PC-3 (cell line): ENCODE measurements at places on chromosomes 7 and 10.
A peak's percentile ranks its signal among the peaks of the same experiment; 100 is the strongest.

- H3K27me3 ChIP-seq, result no peaks in the 10 kb centered on the region
- H3K4me1 ChIP-seq, result peaks cover 18% of the 10 kb centered on the region; the same call in 1 of the 2 replicates
- DNase-seq, result peak; percentile 67
Measured at GRCh38 chr7:40297741-40298311, 163.0 kb downstream of the SUGCT start.

DNA sequence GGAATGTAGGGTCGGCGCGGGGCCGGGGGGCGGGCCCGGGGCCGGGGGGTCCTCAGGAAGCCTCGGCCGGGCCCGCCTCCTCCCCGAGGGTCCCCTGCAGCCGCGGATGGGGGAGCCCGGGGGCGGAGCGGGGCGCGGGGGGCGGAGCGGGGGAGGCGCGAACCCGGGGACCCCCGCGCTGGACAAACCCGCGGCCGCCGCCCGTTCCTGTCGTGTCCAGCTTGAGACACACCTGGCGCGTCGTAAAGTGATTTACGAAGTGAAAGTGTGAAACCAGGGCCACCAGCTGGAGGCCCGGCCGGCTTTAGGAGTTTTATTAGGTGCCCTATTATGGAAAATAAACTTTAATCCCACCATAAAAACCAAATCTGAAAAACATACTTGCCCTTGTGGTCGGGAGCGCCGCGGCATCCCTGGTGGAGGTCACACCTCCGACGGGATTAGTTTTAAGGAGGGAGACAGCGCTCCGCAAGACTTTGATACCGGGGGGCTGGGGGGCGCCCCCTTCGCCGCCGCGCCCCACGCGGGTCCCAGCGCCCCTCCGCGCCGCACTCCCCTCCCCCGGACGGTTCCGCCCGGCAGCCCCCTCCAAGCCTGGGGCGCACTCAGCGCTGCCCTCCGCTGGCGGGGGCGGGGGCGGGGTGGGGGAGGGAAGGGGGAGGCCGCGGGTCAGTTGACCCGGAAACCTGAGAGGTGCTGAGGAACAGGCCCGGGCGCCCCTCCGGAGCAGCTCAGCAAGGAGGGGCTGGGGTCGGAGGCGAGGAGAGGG lies 10.3 kb downstream of the MNX1 start:
- no peak overlapping the region for H3K27ac ChIP-seq
- no peaks in the 10 kb centered on the region for H3K36me3 ChIP-seq
- no peaks in the 10 kb centered on the region for H3K4me1 ChIP-seq
- H3K27me3 ChIP-seq, result peaks cover 31% of the 10 kb centered on the region

DNA sequence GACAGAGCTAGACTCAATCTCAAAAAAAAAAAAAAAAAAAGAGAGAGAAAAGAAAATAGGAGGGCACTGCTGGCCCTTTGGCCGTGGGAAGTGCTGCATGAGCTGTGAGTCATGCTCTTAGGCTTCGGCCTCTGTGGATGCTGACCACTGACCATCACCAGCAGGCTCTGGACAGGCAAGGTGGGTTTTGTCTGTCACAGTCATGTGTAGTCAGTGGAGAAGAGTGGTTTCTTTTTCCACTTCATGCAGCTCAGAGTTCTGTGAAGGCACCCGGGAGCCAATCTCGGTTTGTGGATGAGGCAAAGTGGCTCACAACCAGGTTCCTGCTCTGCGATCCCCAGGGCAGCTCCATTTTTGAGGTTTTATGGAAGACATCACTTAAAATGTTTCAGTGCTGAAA lies 58.1 kb downstream of the PRTFDC1 start:
- H3K4me1 ChIP-seq, result peaks cover 45% of the 10 kb centered on the region
- no peak for DNase-seq
- H3K4me3 ChIP-seq, result no peak overlapping the region
- H3K27me3 ChIP-seq, result no peaks in the 10 kb centered on the region

DNA sequence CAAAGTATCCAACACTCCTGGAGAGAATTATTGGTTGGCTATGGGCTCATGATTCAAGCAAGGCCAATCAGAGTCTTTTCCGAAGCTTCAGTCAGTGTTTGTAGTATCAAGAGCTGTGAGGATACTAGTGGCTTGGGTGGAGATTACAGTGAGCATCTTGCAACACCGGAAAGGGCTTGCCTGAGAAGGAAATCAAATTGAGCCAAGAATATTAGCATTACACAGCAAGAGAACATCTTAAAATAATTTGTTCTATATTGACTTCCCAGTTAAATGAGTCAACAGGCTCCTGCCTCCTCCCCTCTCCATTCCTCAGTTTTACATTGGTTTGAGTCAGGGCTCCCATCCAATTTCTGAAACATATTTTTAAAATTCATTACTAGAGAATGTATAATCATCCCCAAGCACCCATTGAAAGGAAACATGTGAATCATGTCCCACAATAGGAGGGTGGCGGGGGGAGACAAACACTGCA lies 127.4 kb downstream of the ELAPOR2 start:
- peak; percentile 74 for DNase-seq
- no peak overlapping the region for H3K4me3 ChIP-seq
- H3K27me3 ChIP-seq, result no peaks in the 10 kb centered on the region
- H3K27ac ChIP-seq, result peak overlapping the region; percentile 68

GRCh38 chr10:112605063-112605462 lies 158.0 kb downstream of the VTI1A start:
- no peak overlapping the region for H3K4me3 ChIP-seq
- H3K4me1 ChIP-seq, result peaks cover 12% of the 10 kb centered on the region; the same call in 1 of the 2 replicates
- H3K27me3 ChIP-seq, result no peaks in the 10 kb centered on the region
- H3K36me3 ChIP-seq, result no peaks in the 10 kb centered on the region

GRCh38 chr7:100124301-100125230 lies 2.2 kb upstream of the MBLAC1 start:
- no peak overlapping the region for H3K4me3 ChIP-seq
- H3K27me3 ChIP-seq, result no peaks in the 10 kb centered on the region
- no peaks in the 10 kb centered on the region for H3K36me3 ChIP-seq
- no peak overlapping the region for H3K27ac ChIP-seq
- no peak for DNase-seq

- peak overlapping the region; percentile 99 for H3K27ac ChIP-seq
- no peaks in the 10 kb centered on the region for H3K27me3 ChIP-seq
- no peak for DNase-seq
- H3K36me3 ChIP-seq, result peaks cover 23% of the 10 kb centered on the region
- peaks cover 71% of the 10 kb centered on the region for H3K4me1 ChIP-seq
- H3K4me3 ChIP-seq, result peak overlapping the region; percentile 33
Measured at GRCh38 chr7:43647339-43647672, 64.4 kb downstream of the STK17A start.

DNA sequence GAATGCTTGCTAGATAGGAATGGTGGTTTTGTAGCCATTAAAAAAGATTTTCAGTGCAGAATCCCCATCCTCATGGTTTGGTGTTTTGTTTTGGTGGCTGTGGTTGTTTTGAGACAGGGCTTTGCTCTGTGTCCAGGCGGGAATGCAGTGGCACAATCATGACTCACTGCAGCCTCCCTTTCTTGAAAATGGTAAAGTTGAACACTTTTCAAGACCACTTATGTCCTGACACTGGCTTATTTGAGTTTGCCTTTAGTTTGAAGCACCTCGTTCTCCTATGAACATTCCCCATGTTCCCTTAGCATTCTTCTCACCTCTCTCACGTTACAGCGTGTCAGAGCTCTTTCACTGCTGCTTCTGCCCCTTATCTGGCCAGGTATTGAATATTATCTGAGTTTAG lies 140.1 kb downstream of the LRRC4 start:
- peaks cover 30% of the 10 kb centered on the region for H3K36me3 ChIP-seq
- DNase-seq, result no peak
- no peak overlapping the region for H3K4me3 ChIP-seq
- no peaks in the 10 kb centered on the region for H3K27me3 ChIP-seq
- no peak overlapping the region for H3K27ac ChIP-seq

DNA sequence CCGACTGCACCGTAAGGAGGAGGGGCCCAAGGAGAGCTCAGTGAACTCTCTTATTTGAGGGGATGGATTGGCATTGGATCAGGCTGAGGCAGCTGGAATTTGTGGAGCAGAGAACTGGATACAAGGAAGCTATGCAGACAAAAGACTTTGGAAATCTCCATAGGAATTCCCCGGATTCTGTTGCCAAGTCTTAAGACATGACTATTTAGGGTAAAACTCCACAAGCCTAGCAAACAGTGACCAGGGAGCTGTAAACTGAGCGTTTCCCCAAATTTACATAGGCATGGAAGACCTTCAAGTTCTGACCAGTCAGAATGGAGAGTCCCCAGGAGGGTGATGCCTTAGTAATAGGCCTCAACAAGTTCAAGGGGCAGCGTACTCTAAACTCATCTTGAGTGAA lies 82.5 kb upstream of the PCBD1 start:
- no peak for DNase-seq
- no peak overlapping the region for H3K27ac ChIP-seq
- H3K4me3 ChIP-seq, result no peak overlapping the region
- no peaks in the 10 kb centered on the region for H3K36me3 ChIP-seq

DNA sequence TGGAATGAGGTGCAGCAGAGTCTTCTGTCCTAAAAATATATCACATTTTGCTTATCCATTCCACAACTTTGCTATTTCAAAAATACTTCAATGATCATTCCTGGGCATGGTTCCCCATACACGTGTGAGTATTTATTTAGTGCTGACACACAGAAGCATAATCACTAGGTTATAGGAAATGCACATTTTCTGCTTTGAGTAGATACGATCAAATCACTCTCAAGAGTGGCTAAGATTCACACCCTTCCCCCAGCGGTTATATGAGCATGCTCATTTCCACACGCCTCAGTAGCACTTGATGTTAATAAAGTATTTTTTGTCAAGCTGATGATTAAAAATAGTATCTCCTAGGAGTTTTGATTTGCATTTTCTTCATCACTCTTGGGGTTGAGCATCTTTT lies 93.5 kb upstream of the LRRC4 start:
- H3K27ac ChIP-seq, result no peak overlapping the region
- H3K27me3 ChIP-seq, result peaks cover 21% of the 10 kb centered on the region
- no peak for DNase-seq
- H3K4me3 ChIP-seq, result no peak overlapping the region

GRCh38 chr7:45242698-45243097 lies 85.1 kb downstream of the RAMP3 start:
- H3K4me1 ChIP-seq, result peaks cover 30% of the 10 kb centered on the region
- no peak for DNase-seq
- H3K36me3 ChIP-seq, result no peaks in the 10 kb centered on the region
- H3K27ac ChIP-seq, result no peak overlapping the region
- H3K27me3 ChIP-seq, result peaks cover 28% of the 10 kb centered on the region

GRCh38 chr10:76982671-76983070 lies 654.9 kb downstream of the KCNMA1 start:
- no peaks in the 10 kb centered on the region for H3K36me3 ChIP-seq
- H3K4me3 ChIP-seq, result no peak overlapping the region
- no peaks in the 10 kb centered on the region for H3K27me3 ChIP-seq
- peaks cover 18% of the 10 kb centered on the region for H3K4me1 ChIP-seq
- no peak overlapping the region for H3K27ac ChIP-seq

DNA sequence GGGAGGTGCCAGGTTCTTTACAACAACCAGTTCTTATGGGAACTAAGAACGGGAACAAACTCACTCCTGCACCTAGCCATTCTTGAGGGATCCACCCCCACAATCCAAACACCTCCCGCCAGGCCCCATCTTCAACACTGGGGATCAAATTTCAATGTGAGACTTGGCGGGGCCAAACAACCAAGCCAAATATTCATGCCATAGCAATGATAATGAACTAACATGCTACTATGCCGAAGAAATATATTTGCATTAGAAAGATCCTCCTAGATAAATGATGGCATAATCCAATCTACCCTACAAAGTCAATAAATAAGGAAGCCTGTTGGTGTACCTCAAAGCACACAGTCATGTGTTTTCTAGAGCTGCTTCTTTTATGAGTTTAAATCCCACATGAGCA lies 57.6 kb downstream of the CCDC71L start:
- no peak for DNase-seq
- peaks cover 14% of the 10 kb centered on the region for H3K4me1 ChIP-seq
- H3K36me3 ChIP-seq, result no peaks in the 10 kb centered on the region
- no peak overlapping the region for H3K27ac ChIP-seq
- no peaks in the 10 kb centered on the region for H3K27me3 ChIP-seq
- H3K4me3 ChIP-seq, result no peak overlapping the region

- no peaks in the 10 kb centered on the region for H3K27me3 ChIP-seq
- DNase-seq, result no peak
- H3K36me3 ChIP-seq, result peaks cover 6% of the 10 kb centered on the region; the same call in 1 of the 2 replicates
- H3K4me1 ChIP-seq, result peaks cover 15% of the 10 kb centered on the region
- H3K4me3 ChIP-seq, result no peak overlapping the region
- H3K27ac ChIP-seq, result no peak overlapping the region
Measured at GRCh38 chr7:137878333-137878961, 31.7 kb upstream of the DGKI start.

DNA sequence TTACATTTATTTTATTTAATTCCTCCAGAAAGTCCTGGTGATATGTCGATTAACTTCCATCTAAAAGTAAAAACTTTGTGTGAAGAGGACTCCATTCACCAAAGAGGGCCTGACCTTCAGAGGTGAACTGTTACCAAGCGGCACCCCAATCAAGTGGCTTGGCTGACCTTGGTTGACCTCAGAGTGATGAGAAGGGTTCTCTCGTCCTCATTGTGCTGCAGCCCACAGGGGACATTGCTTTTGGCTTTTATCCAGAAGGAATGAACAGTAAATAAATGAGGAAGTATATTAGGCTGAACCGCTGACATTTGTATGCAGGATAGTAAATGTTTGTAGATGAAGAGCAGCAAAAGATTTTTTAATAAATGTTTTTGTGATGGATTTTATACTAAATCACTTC lies 172.4 kb upstream of the MKI67 start:
- H3K27me3 ChIP-seq, result no peaks in the 10 kb centered on the region
- no peaks in the 10 kb centered on the region for H3K36me3 ChIP-seq
- no peaks in the 10 kb centered on the region for H3K4me1 ChIP-seq
- no peak overlapping the region for H3K4me3 ChIP-seq
- H3K27ac ChIP-seq, result no peak overlapping the region
- DNase-seq, result no peak

GRCh38 chr7:69624435-69625230 lies 26.4 kb downstream of the AUTS2 start:
- H3K27ac ChIP-seq, result no peak overlapping the region
- no peak for DNase-seq
- no peaks in the 10 kb centered on the region for H3K27me3 ChIP-seq

- H3K4me1 ChIP-seq, result no peaks in the 10 kb centered on the region
- no peak overlapping the region for H3K27ac ChIP-seq
- no peak overlapping the region for H3K4me3 ChIP-seq
- no peak for DNase-seq
Measured at GRCh38 chr10:29387269-29387668, 98.4 kb downstream of the LYZL1 start.

- no peak overlapping the region for H3K27ac ChIP-seq
- H3K36me3 ChIP-seq, result no peaks in the 10 kb centered on the region
- H3K27me3 ChIP-seq, result no peaks in the 10 kb centered on the region
- no peak for DNase-seq
- H3K4me1 ChIP-seq, result no peaks in the 10 kb centered on the region
Measured at GRCh38 chr7:55895021-55895420, 7.8 kb downstream of the ZNF713 start.

DNA sequence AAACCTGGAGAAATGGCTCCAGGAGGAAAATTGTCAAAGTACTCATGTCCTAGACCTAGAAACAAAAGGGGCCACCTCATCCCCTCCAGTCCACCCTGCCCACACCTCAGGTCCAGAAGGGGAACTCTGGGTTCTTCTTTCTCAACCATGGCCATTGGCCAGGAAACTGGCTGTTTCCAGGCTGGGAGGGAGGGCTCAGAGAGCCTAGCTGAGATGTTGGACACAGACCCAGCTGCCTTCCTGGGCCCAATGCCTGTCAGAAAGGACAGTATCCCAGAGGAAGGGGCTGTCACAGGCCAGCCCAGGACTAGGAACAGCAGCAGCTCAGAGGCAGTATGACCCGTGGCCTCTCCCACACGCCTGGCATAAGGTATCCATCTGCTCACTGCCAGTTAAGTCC lies 9.6 kb downstream of the GRID1 start:
- no peaks in the 10 kb centered on the region; the same call in 1 of the 2 replicates for H3K27me3 ChIP-seq
- no peaks in the 10 kb centered on the region for H3K36me3 ChIP-seq
- no peak for DNase-seq
- H3K27ac ChIP-seq, result no peak overlapping the region
- no peaks in the 10 kb centered on the region for H3K4me1 ChIP-seq
- H3K4me3 ChIP-seq, result no peak overlapping the region
